Stimulated activated CD4-positive, alpha-beta T cell treated with anti-CD3 and anti-CD28 coated beads, Interleukin-2, amount 100 ng/mL, for 48 hours (primary cell): ENCODE measurements at places on chromosomes 2 and 18.

DNA sequence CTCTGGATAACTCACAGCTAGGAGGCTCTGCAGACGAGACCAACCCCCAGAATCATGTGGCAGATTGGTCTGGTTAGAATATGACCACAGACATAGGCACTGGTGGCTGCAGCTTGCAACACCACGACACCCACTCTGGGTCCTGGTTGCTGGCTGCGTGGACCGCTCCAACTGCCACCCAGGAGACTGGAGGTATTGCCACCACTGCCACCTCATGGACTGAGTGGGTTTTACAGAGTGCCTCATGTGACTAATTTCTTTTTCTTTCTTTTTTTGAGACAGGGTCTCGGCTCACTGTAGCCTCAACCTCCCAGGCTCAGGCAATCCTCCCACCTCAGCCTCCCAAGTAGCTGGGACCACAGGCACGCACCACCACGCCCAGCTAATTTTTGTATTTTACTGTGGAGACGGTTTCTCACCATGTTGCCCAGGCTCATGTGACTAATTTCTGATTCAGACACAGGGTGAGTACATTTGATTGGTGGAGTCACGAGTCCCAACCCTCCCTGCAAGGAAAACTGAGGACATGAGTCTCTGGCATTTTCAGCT is 29.9 kb upstream of the NT5DC4 start:
- DNase-seq, result peak; percentile 47

DNA sequence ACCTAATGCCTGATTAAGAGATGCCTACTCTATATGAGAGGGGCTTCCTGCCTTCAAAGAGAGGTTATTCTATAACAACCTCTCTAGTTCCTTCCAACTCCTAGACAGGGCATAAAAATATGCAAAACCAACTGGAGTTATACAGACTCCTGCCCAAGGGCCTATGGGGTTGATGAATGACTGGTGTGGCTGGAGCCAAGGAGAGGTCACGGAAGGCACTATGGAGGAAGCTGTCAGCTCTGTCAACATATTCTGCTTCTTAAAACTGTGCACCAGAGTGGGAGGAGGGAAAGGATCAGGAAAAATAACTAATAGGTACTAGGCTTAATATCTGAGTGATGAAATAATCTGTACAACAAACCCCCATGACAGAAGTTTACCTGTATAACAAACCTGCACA is 120.9 kb upstream of the CDC42EP3 start:
- DNase-seq, result no peak

GRCh38 chr2:216516730-216517350 is 18.2 kb downstream of the RPL37A start:
- no peak for DNase-seq

GRCh38 chr2:38074058-38074763 is 1.7 kb downstream of the CYP1B1 start:
- DNase-seq, result no peak

DNA sequence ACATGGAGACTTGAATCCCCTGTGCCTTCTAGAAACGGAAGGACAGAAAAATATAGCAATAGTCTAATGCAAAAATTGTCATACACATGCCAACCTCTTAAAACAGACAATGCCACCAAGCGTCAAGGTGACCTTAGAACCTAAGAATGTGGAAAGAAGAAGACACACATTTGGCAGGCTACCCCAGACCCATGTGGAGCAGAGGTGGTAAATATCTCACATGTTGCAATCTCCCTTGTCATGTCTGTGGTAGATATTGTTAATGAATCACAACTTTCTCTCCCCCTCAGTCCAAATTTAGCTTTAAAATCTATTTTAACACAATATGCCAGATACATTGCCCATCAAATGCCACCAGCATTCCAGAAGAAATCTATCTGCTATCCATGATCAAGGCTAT is 137.4 kb downstream of the HNMT start:
- DNase-seq, result no peak

GRCh38 chr2:84823788-84824187 is 57.1 kb downstream of the TRABD2A start:
- DNase-seq, result no peak

GRCh38 chr2:157466764-157467163 is 22.9 kb upstream of the CYTIP start:
- DNase-seq, result no peak

DNA sequence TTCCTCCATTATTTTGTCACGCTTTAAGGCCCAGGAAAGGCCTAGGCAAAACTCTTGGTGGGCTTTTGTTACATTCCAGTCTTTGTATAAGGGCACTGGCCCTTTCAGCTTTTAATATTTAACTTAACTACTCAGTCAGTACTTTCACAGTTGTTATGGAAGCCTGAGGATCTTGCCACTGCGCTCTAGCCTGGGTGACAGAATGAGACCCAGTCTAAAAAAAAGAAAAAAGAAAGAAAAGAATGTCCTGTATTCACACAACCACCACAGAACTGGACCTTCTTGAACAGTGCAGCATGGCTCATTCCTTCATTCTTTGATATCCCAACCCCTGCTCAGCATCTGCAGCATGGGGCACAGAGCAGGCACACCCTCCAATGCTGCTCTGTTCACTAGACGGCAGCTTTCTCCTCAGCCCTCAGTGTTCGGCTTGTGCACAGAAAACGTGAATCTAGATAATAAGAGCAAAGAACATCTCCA is 93.4 kb upstream of the MSH2 start:
- DNase-seq, result no peak

DNA sequence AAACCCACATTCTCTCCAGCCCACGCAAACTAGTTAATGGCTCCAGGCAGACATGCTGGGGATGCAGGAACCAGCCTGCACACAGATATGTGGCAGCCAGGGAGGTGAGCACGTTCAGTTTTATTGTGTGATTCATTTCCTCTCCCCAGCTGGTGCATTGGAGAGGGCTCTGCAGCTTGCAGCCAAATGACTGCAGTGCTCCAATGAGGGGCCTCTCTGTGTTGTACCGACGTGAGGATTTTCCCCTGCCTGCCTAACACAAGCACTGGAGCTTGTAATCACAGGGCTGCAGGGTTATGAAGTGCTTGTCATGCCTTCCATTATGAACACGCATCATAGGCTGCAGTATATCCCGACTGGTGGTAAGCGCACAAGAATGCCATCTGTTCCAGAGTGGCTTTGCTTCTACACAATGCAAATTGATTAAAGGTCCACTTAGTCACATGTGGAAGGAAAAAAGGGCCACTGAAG is 92.3 kb upstream of the THUMPD2 start:
- no peak for DNase-seq

- no peak for DNase-seq
Measured at GRCh38 chr2:216016581-216016980, 3.2 kb upstream of the MREG start.

GRCh38 chr18:76432274-76432755 is 62.7 kb downstream of the ZNF516 start:
- no peak for DNase-seq

GRCh38 chr18:62773691-62774090 is 58.4 kb downstream of the PHLPP1 start:
- DNase-seq, result no peak

DNA sequence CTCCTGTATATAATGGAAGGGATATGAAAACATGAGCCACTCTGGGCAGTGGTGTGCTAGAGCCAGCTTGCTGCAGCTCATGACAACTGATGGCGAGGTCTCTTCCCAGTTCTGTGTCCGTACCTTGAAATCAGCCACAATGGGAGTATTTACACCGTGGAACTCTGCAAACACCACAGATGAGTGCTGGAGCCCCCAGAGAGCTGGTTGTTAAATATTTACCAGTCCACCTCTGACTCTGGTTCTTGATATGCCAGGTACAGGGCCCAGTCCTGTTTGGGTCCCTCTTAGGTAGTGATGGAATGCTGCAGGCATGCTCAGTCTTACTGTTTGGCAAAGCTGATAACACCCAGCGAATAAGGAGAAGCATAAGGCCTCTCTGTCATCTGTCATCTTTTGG is 116.1 kb upstream of the GLI2 start:
- no peak for DNase-seq

DNA sequence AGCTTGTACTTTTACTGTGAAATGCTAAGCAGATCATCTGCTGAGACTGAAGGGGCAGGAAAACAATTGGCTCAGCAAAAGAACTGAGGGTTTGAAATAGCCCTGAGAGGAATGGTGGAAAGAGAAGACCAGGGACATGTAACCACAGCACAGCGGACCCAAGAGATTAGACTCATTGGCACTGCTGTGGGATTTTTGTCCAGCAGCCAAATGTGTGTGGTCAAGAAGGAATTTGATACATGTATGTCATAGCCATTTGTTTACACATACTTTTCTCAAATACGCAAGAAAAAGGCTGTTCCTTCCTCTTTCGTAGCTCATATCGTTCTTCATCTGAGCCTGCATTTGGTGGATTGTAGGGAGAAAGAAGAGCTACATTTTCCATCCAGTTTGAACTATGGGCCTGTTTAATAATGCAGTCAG is 73.8 kb downstream of the TRABD2A start:
- DNase-seq, result no peak

DNA sequence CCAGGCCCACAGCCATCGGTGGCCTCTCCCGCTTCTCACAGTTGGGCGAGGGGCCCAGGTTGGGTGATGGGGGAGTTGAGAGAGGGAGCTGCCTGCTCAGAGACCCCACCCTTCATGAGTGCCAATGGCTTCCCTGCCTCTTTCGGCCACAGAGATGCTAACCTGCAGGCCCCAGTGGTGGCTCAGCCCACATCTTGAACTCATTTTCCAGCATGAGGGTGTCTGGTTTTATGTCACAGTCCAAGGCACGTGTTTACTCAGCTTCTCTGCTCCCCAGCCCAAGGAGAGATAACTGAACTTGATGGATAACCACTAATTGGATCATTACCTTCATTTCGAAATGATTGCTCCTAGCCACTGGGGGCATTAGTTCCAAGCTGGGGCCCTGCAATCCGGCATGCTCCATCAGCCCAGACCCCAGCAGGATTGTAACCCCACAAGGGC is 45.9 kb upstream of the SIX2 start:
- no peak for DNase-seq

GRCh38 chr2:47172922-47173695 is 18.0 kb upstream of the STPG4 start:
- DNase-seq, result no peak

DNA sequence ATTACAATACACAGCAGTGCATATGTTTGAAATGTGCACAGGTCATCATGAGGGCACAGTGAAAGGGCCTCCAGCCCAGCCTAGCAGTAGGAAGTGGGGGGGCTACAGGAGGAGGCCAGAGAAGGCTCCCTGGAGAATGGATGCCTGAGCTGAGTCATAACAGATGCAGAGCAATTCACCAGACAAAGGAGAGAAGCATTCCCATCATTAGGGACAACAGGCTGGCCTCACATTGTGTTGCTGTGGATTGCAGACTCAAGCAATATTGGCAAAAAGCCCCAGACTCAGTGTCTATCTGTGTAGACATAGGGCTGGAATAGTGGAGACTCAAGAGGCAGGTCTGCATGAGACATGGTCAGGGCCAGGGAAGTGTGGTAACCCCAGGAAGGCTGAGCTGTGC is 329.9 kb downstream of the DLGAP1 start:
- no peak for DNase-seq

GRCh38 chr2:201261471-201261870 is 1.1 kb downstream of the CASP8 start:
- DNase-seq, result peak; percentile 36

DNA sequence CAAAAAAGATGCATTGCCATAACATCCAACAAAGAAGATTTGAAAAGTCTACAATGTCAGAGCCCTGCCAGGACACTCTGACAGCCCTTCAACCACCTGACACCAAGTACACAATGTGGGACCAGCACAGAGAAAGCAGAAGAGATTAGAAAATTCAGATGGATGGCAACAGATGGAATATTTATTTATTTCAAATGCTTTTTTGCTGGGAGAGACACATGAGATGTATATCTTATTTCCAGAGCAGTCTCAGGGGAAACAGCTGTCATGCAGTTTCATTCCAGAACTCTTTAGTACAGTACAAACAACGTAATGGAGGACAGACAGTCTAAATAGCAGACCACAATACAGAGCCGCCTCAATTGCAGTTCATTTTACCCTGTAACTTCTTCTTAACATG is 110.1 kb downstream of the MAIP1 start:
- no peak for DNase-seq

DNA sequence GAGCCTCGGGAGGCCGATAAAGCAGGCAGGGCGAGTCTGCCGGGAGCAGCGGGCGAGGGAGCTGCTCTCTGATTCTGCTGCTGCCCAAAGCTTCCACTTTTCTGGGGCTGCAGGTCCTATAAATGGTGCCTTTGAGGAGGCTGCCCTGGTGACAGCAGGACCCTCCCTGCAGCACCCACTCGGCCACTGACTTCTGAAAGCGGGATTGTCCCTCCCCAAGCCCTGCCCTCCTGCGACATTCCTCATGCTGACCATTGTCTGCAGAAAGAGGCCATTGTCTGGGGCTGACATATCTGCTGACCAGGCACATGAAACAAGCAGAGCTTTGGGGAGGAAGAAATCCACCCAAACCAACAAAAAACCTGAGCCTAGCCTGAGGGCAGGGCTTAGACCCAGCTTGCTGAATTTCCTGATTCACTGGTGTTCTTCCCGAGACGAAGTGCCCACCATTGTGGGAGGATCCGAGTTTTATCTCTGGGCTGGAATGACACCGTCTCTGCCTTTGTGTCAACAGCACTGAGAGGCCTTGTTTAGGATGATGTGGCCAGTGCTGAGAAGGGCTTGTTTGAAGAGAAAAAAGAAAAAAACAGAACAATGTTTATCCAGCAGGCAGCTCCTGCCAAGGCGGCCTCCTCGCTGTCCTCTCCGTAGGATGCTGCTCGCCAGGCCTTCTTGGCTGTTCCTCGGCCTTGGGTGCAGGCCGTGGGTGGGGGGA is 129.7 kb downstream of the MYCN start:
- no peak for DNase-seq

DNA sequence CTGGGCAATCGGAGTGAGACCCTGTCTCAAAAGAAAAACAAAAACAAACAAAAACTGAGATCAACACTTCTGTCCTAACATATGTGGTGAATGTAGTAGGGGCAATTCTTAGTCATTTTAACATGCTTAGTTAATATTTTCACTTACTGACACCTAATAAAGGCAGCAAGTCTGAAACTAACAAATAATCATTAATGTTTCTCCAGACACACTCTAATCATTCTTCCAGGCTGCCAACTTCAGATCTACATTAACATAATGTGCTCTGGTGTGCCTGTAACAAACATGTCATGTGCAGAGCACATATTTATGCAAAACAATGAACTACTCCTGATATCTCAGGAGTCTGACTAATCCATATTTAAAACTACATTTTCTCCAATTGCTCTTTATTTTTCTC is 6.0 kb downstream of the KRCC1 start:
- no peak for DNase-seq

- DNase-seq, result no peak
Measured at GRCh38 chr2:121897335-121897970, 142.0 kb downstream of the TSN start.

- no peak for DNase-seq
Measured at GRCh38 chr18:59035591-59035990, 104.1 kb upstream of the SEC11C start.

GRCh38 chr2:66563473-66563872 is 128.5 kb downstream of the MEIS1 start:
- DNase-seq, result no peak

- no peak for DNase-seq
Measured at GRCh38 chr2:157830696-157831570, 45.2 kb downstream of the ACVR1 start.

GRCh38 chr2:215262741-215263362 is 49.0 kb upstream of the ATIC start:
- no peak for DNase-seq
